Heart right ventricle (tissue), 16 donors: ENCODE measurements at places on chromosomes 3 and 15. TPM values are rescaled to one million over a fixed set of nuclear protein-coding genes. Genes with fewer than 3 reads are reported as not detected.

- H3K4me1 ChIP-seq: peaks cover 74% of the 10 kb centered on the region
- peak overlapping the region; percentile 97 for H3K4me3 ChIP-seq
- no peaks in the 10 kb centered on the region for H3K27me3 ChIP-seq
Observed at GRCh38 chr15:73631915-73632669, 1.1 kb downstream of the NPTN start.

DNA sequence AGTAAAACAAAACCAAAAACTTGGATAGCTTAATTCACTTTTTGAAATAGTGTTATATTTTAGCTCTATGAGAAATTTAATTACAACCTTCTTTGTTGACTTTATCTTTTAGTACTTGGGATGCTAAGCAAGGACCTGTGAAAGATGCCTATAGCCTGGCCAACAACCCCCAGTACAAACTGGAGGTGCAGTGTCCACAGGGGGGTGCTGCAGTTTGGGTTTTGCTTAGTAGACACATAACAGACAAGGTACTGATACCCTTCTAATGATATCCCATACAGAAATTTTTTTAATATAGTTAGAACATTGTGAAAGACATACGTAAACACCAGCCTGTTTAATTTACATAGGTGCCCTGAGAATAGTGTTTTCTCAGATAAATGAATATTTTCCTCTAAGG, 35.3 kb downstream of the CAPN7 start:
- no peaks in the 10 kb centered on the region for H3K27me3 ChIP-seq
- DNase-seq: no peak
- no peak overlapping the region for H3K4me3 ChIP-seq
- H3K27ac ChIP-seq: no peak overlapping the region
- peaks cover 97% of the 10 kb centered on the region for H3K36me3 ChIP-seq

- DNase-seq: no peak
- H3K4me1 ChIP-seq: no peaks in the 10 kb centered on the region
- no peaks in the 10 kb centered on the region for H3K27me3 ChIP-seq
Observed at GRCh38 chr3:145145461-145145860, 1015.5 kb downstream of the PLOD2 start.

GRCh38 chr15:40084650-40085049, 24.0 kb downstream of the BMF start:
- H3K36me3 ChIP-seq: no peaks in the 10 kb centered on the region
- no peaks in the 10 kb centered on the region for H3K27me3 ChIP-seq
- no peak overlapping the region for H3K27ac ChIP-seq
- DNase-seq: no peak

DNA sequence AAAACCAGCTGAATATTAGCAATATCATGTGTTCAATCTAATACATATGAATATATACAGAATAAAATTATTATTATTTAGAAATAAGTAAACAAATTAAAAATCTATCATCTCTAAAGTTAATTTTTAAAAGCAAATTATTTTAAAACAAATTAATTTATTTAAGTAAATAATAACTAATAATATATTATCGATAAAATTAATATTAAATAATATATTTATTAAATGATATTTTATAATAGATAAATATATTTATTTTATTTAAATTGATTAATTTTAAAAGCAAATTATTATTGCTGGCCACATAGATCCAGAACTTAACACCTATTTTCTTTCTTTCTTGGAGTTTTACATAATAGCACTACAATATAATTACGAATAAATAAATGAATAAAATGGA, 22.2 kb downstream of the RTP3 start:
- H3K27ac ChIP-seq: no peak overlapping the region
- peaks cover 45% of the 10 kb centered on the region for H3K36me3 ChIP-seq
- no peak overlapping the region for H3K4me3 ChIP-seq
- no peak for DNase-seq

- H3K36me3 ChIP-seq: no peaks in the 10 kb centered on the region
- DNase-seq: no peak
- no peaks in the 10 kb centered on the region for H3K27me3 ChIP-seq
- H3K27ac ChIP-seq: no peak overlapping the region
Observed at GRCh38 chr15:45168286-45168685, 19.5 kb downstream of the SHF start.

DNA sequence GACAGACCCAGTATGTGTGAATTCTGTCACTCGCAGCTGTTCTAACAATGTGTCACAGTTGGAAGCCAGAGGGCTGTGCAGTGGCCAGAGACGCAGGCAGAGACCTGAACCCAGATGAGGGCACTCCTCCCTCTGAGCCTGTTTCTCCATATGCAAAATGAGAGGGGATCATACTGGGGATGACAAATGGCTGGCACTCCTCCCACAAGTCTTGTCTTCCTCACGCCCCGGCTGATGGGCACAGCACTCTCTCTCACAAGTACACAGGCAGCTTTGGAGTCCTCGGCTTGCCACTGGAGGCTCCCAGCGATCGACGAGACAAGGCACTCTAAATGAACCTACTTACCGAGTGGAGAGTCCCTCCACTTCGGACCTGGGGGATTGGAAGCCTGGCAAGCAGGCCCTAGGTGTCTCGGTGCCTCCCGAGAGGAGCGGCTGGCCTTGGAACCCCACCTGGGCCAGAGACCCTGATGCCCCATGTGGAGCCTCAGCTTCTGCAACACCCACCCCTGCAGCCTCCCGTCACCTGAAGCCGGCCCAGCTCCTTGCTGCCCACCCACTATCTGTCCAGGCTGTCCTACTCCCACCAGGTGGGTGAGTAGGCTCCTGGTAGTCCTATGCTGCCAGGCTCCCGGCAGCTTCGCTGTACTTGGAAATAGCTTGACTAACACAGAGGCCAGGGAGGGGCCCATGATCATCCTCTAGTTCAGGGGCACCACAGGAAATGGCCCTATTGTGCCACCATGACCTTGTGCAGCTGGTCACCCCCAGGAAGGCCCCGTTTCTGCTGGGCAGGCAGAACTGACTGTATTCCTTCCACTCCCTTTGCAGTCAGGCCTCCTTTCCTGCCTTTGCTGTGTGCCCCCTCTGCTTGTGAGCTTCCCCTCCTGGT, 65.0 kb upstream of the IQSEC1 start:
- no peak overlapping the region for H3K4me3 ChIP-seq
- no peak overlapping the region for H3K27ac ChIP-seq
- no peaks in the 10 kb centered on the region for H3K36me3 ChIP-seq
- no peak for DNase-seq
- H3K4me1 ChIP-seq: no peaks in the 10 kb centered on the region

- H3K4me3 ChIP-seq: no peak overlapping the region
- H3K4me1 ChIP-seq: no peaks in the 10 kb centered on the region
- DNase-seq: no peak
- no peaks in the 10 kb centered on the region for H3K36me3 ChIP-seq
Observed at GRCh38 chr3:110569073-110569472, 502.5 kb upstream of the NECTIN3 start.

GRCh38 chr3:197256104-197256503, 42.3 kb downstream of the DLG1 start:
- H3K4me3 ChIP-seq: no peak overlapping the region
- H3K27me3 ChIP-seq: no peaks in the 10 kb centered on the region

DNA sequence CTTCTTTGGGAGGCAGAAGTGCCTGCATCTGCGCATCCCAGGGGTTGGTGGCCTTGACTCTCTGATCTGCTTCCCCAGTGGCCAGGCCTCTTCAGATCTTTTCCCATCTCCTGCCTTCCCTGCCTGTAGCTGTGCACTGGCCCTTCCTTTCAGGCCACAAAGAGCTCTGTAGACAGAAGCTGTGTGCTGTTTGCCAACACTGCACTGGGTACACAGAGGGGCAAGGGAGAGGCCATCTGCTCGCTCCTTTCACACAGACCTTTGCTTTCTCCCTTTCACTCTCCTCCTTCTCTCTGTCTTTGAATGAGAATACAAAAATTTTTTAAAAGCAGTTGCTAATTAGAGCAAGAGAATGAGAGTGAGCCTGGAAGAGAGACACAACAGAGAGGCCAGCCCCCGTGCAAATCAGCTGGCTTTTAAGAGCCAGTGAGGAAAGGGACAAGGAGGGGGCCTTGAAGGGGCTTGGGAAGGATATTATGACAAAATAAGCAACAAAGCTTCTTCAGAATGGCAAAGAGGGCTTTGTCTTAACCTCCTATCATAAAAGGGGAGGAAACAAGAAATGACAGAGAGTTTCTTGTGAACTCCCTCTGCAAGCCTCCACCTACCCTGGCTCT, 170.9 kb downstream of the EPHB1 start:
- H3K27ac ChIP-seq: no peak overlapping the region
- no peaks in the 10 kb centered on the region for H3K4me1 ChIP-seq
- DNase-seq: no peak
- no peaks in the 10 kb centered on the region for H3K36me3 ChIP-seq

GRCh38 chr3:127059072-127059471, 76.2 kb downstream of the PLXNA1 start:
- H3K4me1 ChIP-seq: no peaks in the 10 kb centered on the region
- H3K27ac ChIP-seq: no peak overlapping the region
- H3K4me3 ChIP-seq: no peak overlapping the region

Gene GNAT1
- total RNA-seq: not detected

DNA sequence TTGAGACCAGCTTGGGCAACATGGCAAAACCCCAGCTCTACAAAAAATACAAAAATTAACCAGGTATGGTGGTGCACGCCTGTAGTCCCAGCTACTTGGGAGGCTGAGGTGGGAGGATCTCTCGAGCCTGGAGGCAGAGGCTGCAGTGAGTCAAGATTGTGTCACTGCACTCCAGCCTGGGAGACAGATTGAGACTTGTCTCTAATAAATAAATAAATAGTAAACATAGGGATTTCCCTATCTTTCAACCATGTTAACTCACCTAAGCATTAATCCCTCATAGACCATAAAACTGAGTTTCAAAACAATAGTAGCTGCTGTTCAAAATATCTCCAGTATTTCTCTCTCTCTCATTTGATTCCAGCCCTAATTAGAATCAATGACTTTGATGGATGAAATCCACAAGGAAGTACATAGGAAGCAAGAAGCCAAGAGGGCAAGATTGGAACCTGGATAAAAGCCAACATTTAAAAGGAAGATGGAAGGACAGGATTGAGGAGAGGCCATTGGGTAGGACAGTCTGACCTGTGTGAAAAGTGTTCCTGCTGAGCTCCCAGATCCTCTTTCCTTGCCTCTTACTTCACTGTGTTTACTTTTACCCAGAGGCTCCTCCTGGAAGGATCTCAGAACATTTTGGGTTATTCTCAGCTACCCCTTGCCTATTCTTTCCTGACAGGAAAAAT, 12.4 kb upstream of the TTBK2 start:
- no peak for DNase-seq
- H3K4me3 ChIP-seq: no peak overlapping the region
- H3K4me1 ChIP-seq: no peaks in the 10 kb centered on the region

GRCh38 chr3:58666683-58667082, at the start of gene FAM3D:
Gene FAM3D (minus strand): TSS chr3:58666774. CDS start chr3:58655563, 11,211 bp downstream.
- H3K4me3 ChIP-seq: no peak within 1 kb of the TSS
- no peaks in the 10 kb centered on the region for H3K4me1 ChIP-seq
- H3K27ac ChIP-seq: no peak within 1 kb of the TSS
- no peaks in the 10 kb centered on the region for H3K36me3 ChIP-seq
- peak; percentile 15 for DNase-seq

GRCh38 chr3:15325228-15325627, 7.2 kb downstream of the SH3BP5 start:
- H3K27me3 ChIP-seq: no peaks in the 10 kb centered on the region
- peaks cover 63% of the 10 kb centered on the region for H3K4me1 ChIP-seq
- DNase-seq: no peak
- H3K36me3 ChIP-seq: no peaks in the 10 kb centered on the region

Gene UNC13C
- total RNA-seq: 0.05 TPM

GRCh38 chr3:88318067-88318466, 168.3 kb downstream of the C3orf38 start:
- H3K27me3 ChIP-seq: no peaks in the 10 kb centered on the region
- H3K4me1 ChIP-seq: no peaks in the 10 kb centered on the region
- no peaks in the 10 kb centered on the region for H3K36me3 ChIP-seq
- no peak for DNase-seq
- H3K27ac ChIP-seq: no peak overlapping the region
- no peak overlapping the region for H3K4me3 ChIP-seq

Gene DNAJA4
- 139 TPM for total RNA-seq

GRCh38 chr3:60000311-60001105, 950.7 kb upstream of the CFAP20DC start:
- H3K4me1 ChIP-seq: no peaks in the 10 kb centered on the region
- no peaks in the 10 kb centered on the region for H3K27me3 ChIP-seq
- H3K4me3 ChIP-seq: no peak overlapping the region
- H3K36me3 ChIP-seq: no peaks in the 10 kb centered on the region

- H3K27me3 ChIP-seq: no peaks in the 10 kb centered on the region
- no peak overlapping the region for H3K27ac ChIP-seq
- H3K4me3 ChIP-seq: no peak overlapping the region
- DNase-seq: no peak
- no peaks in the 10 kb centered on the region for H3K36me3 ChIP-seq
Observed at GRCh38 chr3:62558549-62559112, 185.3 kb upstream of the FEZF2 start.

Gene FES
- 14.2 TPM for total RNA-seq

DNA sequence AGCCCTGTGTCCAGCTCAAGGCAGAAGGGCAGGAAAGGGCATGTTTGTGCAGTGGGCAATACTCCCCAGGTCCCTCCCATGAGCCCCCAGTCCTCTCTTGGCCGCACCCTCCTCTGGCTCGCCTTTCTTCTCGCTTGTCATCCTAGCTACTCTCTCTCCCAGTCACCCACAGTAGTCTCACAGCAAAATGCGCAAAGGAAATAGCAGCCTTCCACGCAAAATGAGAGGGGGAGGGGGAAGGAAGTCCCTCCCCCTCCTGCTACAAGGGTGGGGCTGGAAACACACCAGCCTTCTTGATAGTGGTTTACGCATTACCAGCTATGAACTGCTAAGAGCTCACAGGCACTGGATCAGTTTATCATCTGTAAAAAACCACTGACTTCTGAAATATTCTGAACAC, 83.8 kb downstream of the GADL1 start:
- no peaks in the 10 kb centered on the region for H3K36me3 ChIP-seq
- peak overlapping the region; percentile 20 for H3K4me3 ChIP-seq
- peak overlapping the region; percentile 72 for H3K27ac ChIP-seq
- no peaks in the 10 kb centered on the region for H3K27me3 ChIP-seq

DNA sequence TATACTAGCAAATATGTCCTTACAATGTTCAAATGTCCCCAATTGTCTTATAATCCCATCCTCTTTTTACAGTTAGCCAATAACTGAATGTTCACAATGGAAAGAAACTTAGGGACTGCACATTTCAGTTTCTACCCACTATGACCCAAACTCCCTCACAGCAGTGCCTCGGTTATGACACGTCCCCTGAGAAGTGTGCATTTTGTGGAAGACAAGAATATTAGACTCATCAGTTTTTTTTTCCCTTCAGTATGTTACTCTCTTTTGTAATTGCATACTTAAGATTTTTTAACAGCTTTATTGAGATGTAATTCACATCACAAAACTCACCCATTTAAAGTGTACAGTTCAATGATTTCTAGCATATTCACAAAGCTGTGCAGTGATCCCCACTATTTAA, 64.8 kb downstream of the IGF2BP2 start:
- no peak overlapping the region for H3K4me3 ChIP-seq
- no peak for DNase-seq
- no peaks in the 10 kb centered on the region for H3K27me3 ChIP-seq
- no peaks in the 10 kb centered on the region for H3K36me3 ChIP-seq

Gene RAD51
- total RNA-seq: 0.61 TPM

- no peaks in the 10 kb centered on the region for H3K36me3 ChIP-seq
- H3K27me3 ChIP-seq: no peaks in the 10 kb centered on the region
- H3K27ac ChIP-seq: no peak overlapping the region
- DNase-seq: no peak
- no peak overlapping the region for H3K4me3 ChIP-seq
- no peaks in the 10 kb centered on the region for H3K4me1 ChIP-seq
Observed at GRCh38 chr3:179309225-179310078, 13.4 kb upstream of the ZNF639 start.

Gene GPR149
- not detected for total RNA-seq

Gene ITIH3
- total RNA-seq: 0.13 TPM
